ENCODE measurements at places on chromosomes 7 and 10. TPM values are rescaled to one million over a fixed set of nuclear protein-coding genes. Genes with fewer than 3 reads are reported as not detected.

GRCh38 chr10:61987951-61988379 is 86.5 kb downstream of the ARID5B start:
- peak; percentile 91 for ATAC-seq

DNA sequence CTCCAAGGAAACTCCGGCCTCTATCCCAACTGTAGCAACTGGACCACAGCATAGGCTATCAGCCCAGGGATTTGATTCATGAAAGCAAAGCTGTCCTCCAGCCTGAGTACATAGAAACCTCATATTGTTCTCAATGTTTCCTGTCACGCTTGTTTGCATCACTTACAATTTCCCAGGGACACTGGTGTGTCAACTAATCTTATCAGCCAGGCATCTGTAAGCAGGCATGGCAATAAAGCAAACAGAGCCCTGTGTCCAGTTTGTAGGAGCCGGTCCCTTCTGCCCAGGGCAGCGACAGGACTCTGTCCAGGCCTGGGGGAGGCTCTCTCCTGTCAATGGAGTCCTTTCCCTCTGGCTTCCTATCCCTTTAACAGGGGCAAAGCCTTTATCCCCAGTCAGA is 23.0 kb upstream of the CDHR3 start:
- ATAC-seq, result no peak

- ATAC-seq, result no peak
These were observed 116.6 kb upstream of the PALS2 start for GRCh38 chr7:24456526-24457218.

DNA sequence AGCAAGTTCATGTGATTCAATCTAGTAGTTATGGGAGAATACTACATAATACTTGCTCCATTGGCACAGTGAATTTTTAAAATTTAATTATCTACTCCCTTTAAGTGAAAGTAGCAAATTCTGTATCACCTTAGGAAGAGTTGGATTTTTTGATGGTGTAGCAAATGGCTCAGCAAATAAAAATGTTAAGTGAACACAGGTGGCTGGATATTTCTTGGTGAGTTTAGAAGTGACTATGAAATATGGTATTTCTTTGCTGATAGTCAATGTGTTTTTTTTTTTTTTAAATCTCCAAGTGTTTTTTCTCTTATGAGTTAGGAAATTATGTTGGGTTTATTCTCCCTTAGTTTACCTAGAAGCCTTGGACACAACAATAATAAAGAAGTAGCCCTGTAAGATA is 67.8 kb downstream of the CREM start:
- ATAC-seq, result no peak

DNA sequence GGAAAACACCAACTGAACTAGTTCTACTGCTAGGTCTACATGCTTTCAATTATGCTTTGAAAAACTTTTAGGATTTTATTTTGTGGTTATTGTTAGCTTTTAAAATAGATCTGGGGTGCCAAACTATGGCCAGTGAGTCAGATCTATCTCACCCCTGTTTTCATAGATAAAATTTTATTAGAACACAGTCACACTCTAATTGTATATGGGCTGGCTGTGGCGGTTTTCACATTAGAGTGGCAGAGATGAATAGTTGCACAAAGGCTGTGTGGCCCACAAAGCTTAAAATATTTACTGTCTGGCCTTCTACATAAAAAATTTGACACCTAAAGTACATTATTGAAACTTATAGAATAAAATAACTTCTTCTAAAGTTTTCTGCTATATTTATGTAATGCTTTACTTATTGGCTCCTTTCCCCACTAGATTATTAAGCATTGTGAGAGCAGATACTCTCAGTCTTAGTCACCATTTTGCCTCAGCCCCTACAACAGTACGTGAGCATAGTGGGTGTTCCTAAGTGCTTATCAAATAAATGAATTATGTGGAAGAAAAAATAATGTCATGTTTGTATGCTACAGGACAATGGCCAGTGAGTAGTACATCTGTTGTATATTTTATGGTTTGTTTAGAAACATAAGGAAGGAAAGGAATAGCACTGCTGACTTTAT is 5.4 kb upstream of the SUV39H2 start:
- ATAC-seq, result no peak

DNA sequence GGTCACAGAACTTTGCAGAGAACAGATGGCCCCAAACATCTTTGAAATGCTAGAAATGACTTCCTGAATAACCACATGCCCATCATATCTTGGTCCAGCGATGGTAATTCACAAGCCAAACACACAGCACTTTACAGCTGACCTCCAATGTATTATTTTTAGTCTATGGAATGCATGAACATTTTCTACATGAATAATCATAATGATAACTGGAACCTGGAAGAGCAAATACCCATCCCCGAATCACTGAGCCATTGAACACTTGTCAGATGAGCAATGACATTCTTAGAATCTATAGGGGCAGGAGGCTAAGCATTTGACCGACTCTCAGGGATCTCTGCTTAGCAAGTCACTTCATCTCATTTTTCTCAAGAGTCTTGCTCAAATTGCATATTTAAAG is 167.3 kb downstream of the CREB5 start:
- ATAC-seq, result no peak

DNA sequence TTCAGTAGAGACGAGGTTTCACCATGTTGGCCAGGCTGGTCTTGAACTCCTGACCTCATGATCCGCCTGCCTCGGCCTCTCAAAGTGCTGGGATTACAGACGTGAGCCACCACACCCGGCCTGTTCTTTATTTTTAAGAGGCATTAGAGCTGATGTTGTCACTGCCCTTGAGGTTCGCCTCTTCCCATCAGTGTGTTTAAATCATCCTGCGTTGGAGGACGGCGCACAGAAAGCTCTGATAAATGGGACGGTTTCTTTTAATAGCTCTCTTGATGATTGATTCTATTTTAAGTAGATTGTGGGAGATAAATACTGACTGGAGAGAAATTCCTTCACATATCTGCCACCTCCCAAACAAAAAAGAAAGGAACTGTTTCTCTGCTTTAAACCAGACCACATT is 29.0 kb downstream of the UPP1 start:
- no peak for ATAC-seq

- no peak for ATAC-seq
These were observed 209.6 kb downstream of the KIAA1217 start for GRCh38 chr10:24418532-24418931.

DNA sequence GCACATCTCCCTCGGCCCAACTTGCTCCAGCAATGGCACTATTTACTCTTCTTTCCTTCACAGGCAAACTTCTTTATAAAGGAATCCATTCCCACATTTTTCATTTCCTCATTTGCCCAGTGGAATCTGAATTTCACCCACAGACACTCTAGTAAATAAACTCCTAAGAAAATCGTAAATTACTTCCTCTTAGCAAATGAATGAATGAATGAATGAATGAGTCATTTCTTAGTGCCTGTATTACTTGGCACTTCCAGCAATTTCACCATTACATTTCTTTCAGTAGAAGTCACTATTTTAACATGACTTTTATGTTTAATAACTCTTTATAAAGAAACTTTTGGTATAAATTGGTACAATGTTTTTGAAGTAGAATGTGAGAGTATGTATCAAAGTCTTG is 55.7 kb downstream of the DDC start:
- no peak for ATAC-seq

DNA sequence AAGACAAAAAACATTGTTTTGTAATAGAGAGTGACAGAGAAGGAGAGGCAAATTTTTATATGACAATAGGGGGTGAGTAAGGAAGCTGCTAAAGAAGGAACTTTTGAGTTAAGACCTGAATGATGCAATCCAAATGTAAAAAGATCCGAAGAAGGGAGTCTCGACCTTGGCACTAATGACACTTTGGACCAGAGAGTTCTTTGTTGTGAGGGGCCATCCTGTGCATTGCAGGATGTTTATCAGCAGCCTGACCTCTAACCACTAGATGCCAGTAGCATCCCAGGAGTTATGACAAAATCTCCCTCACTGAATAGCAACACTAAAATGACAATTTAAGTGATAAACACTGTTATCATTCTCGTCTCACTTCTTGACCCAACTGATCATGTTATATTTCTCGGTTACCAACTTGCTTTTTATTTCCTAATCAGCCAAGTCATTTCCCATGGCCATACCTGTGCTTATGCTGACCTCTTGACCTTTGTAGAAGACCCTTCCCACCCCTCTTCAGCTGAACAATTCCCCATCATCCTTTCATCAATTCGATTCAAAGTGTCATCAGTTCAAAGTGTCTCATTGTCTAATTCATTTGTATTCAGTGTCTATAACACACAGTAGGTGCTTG is 30.0 kb downstream of the DGKI start:
- no peak for ATAC-seq

DNA sequence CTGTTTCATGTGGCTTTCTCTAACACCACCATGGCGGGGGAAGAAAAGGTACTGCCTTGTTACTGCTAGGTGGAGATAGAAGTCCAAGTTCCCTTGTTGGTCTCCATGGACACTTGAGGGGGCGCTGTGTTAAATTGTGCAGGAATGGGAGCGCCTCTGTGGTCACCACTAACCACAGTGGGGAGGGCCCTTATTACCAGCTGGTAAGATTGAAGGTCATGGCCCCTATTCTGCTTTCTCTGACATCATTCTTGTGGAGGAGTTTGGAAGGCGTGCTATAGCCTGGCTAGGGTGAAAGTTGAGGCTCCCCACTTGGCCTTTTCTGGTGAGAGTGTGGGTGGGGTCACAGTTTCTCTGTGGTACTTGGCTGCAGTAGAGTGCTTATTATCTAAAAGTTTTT is 14.9 kb upstream of the MXI1 start:
- peak; percentile 81 for ATAC-seq

DNA sequence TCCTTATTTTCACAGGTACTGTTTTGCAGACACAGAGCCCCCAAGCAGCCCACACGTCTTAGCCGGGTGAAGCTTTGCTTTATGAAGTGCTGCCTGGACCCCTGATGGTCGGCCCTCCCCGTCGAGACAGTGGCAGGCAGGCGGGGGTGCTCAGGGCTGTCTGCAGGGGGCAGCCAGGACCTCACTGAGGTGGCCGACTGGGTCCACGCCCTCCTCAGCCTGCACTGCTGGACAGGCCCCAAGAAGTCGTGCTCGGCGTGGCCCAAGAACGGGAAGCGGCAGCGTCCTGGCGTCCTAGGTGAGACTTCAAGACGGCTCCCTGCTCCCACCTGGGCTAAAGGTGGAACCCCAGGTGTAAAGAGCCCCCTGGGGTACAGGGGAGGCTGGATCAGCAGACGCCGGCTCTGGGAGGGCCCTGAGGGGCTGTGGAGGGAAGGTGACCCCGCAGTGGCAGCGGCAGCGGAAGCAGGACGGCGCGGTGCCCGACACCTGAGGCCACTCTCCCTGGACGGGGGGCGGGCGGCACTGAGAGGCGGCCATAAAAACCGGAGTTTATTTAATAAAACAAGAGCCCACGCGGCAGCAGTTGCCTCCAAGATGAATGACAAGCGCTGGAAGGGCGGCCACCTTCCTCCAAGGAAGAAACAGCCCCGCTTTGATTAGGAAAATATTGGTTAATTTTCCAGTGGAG is 179.4 kb downstream of the ELFN1 start:
- ATAC-seq, result no peak

DNA sequence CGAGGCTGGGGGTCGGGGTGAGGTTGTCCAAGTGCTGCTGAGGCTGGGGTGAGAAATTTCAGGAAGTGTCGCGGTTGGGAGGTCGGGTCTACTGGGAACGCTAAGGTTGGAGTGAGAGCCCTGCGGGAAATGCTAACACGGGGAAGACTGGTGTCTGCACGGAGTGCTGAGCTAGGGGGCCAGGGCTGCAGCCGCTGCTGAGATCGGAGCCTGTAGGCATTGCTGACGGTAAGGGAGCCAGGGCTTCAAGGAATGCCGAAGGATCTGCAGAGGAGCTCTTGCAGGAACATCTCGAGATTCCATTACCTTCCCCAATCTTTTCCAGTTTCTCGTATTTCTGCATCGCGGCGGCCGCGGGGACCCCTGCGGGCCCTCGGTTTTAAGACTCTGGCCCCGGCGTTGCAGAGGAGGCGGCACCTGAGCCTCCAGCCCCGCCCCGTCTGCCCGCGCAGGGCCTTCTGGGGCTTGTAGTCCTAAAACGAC is at the start of gene CDK5:
TSS of gene CDK5 (minus strand) at position 392 of the 483 bp plus-strand sequence. CDS start at position 343, 49 bp downstream.
- ATAC-seq, result peak; percentile 4

- no peak for ATAC-seq
These were observed 308.0 kb upstream of the KCND2 start for GRCh38 chr7:119964788-119965542.

DNA sequence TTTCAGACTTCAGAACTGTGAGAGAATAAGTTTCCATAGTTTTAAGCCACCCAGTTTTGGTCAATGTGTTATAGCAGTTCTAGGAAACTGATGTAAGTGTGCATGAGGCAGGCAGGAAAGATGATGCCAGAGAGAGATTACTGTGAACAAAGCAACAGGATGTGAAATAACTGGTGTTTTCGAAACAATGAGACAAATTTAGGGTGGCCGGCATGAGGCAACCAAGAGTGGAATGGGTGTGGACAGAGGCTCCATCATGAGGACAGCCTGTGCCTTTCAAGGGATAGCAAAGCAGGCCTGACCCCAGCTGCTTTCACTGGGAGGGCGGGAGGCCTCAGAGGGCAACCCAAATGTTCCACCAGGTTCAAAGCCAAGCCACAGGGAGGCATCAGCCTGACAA is 67.3 kb upstream of the UCN3 start:
- ATAC-seq, result peak; percentile 71

DNA sequence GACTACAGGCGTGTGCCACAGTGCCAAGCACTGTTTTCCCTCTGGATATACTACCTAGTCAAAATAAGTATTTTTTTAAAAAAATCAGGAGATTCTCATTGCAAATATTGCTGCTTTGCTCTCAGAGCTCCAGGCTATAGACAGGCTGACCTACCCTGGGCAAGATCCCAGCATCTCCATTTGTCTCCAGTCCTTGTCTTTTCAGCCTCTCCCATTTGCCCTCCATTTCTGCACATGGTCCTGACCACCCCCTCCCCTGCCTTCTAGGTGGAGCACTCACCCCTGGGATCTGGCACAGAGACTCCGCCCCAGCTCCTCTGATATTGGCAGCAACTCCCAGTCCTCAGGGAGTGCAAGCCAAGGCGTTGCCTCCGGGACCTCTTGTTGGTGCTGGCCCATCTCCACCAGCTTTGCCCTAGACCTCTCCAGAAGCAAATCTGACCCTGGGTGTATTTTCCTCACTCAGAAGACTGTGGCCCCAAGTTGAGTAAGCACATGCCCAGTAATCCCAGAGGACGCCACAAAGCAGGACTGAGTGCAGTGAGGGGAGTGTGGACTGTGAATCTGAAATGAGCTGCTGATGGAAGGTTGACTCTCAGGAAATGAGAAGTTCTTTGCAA is 120.6 kb downstream of the MTPAP start:
- no peak for ATAC-seq

GRCh38 chr10:119268428-119268827 is 61.1 kb downstream of the GRK5 start:
- ATAC-seq, result peak; percentile 20

Gene HOXA3
- total RNA-seq, result not detected

Gene OR13A1
- total RNA-seq, result not detected

Gene SFXN2
- 28.0 TPM for total RNA-seq

Gene AQP1
- total RNA-seq, result 0.08 TPM

Gene SPDYE17
- total RNA-seq, result not detected

Gene SRGN
- total RNA-seq, result 773 TPM

Gene SLC18A3
- not detected for total RNA-seq

Gene CALCR
- not detected for total RNA-seq

Measured in activated T-helper 17 cell treated with anti-CD3 and anti-CD28 coated beads, Interleukin-2, amount 50 U/mL, for 72 hours (primary cell).